Neuronal stem cell (in vitro differentiated cells): ENCODE measurements at places on chromosomes 13 and 19.

DNA sequence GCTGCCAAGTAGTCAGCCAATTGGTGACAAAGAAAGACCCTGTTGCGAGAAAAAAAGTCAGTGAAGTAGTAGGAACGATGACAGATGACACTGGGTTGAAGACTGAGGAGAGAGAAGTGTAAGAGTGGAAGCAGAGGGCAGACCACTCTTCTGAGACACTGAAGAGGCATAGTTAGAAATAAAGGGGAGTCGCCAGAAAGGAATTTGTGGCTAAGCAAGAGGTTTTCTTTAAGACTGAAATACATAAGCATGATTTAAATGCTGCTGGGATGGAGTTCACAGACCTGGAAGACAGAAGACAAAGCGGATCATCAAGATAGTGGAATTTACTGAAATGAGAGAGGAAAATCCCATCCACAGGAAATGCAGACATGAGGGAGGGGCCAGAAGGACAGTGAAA, 56.2 kb upstream of the USPL1 start:
- DNase-seq: no peak

DNA sequence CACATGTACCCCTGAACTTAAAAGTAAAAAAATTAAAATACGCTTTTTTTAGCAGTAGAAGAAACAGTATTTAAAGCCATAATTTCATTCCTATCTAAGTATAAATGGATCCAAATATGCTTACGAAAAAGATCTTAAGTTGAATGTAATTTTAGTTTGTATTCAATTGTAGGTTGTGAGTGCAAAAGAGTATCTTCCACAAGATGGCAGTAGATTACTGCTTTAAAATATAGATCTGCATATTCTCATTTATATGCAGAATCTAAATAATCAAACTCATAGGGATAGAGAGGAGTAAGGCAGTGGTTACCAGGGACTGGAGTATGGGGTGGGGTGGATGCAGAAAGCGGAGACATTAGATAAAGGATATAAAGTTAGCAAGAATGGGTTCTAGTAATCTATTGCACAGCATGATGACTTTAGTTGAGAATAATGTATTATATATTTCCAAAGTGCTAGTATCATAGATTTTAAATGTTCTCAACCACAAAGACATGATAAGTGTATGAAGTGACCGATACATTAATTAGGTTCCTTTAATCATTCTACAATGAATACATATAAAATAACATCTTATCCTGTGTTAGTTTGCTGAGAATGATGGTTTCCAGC, 14.2 kb downstream of the OR7A17 start:
- no peak for DNase-seq

- no peak for DNase-seq
Measured at GRCh38 chr19:49920624-49921363, 8.2 kb upstream of the ATF5 start.

GRCh38 chr13:95296326-95296925, 4.8 kb downstream of the ABCC4 start:
- no peak for DNase-seq

- no peak for DNase-seq
Measured at GRCh38 chr13:101576455-101576854, 124.0 kb downstream of the ITGBL1 start.

DNA sequence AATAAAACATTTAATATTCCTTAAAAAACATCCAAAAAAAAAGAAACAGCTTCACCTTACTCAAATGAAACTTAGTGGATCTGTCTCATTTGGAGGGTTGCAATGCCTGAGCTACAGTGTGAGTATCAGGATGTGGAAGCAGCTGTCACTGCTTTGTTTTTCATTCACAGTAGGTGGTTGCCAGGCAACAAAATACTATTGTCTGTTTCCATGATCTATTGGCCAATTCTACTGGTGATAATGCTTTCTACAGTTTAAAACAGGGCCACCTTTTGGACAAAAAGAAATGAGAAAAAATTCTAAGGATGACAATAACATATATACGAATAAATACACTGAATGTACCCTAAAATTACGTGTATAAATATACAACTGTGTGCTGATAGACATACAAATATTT, 3.0 kb downstream of the ENOX1 start:
- DNase-seq: no peak

DNA sequence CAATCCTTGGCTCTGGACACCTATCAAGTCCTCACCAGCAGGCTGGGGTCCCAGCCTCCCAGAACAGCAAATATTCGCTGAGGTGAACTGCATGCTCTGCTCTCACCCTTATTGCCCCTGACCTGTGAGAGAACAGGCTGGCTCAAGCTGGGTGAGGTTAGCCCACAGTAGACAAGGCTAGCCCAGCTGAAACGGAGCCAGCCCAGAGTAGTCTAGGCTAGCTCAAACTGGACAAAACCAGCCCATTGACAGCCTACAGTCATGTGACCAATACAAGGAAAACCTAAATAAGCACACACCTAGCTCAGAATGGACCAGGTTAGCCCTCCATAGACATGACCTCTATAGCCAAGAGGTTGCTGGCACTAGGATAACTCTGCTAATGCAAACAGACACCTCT, 38.4 kb downstream of the CCL25 start:
- DNase-seq: no peak

GRCh38 chr19:41888926-41889325, 5.9 kb downstream of the ARHGEF1 start:
- no peak for DNase-seq

- DNase-seq: no peak
Measured at GRCh38 chr19:34589730-34590129, 87.2 kb downstream of the SCGB2B2 start.

DNA sequence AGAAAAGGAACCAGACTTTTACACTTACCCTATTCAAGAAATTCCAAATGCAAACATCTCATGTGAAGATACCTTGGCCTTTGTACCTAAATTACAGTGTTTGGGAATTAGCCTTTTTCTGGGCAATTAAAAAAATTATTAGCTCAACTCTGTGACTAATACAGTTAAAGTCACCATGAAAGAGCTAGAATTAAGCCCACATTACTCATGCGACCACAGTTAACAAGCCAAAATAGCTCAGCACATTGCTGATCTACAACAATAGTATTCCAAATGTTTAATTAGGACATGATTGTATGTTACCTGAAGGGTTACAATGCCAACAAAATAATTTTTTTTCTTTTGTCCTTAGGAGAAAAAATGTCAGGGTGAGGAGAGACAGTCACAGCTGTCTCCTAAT, 263.6 kb upstream of the GPC6 start:
- DNase-seq: no peak

GRCh38 chr13:98508685-98509084, 68.2 kb downstream of the STK24 start:
- no peak for DNase-seq

- DNase-seq: no peak
Measured at GRCh38 chr13:80141123-80141849, 199.6 kb downstream of the SPRY2 start.

GRCh38 chr19:55118401-55118991, 1.1 kb upstream of the PPP1R12C start:
- peak; percentile 75 for DNase-seq

- no peak for DNase-seq
Measured at GRCh38 chr13:100230769-100231149, 141.9 kb downstream of the PCCA start.

DNA sequence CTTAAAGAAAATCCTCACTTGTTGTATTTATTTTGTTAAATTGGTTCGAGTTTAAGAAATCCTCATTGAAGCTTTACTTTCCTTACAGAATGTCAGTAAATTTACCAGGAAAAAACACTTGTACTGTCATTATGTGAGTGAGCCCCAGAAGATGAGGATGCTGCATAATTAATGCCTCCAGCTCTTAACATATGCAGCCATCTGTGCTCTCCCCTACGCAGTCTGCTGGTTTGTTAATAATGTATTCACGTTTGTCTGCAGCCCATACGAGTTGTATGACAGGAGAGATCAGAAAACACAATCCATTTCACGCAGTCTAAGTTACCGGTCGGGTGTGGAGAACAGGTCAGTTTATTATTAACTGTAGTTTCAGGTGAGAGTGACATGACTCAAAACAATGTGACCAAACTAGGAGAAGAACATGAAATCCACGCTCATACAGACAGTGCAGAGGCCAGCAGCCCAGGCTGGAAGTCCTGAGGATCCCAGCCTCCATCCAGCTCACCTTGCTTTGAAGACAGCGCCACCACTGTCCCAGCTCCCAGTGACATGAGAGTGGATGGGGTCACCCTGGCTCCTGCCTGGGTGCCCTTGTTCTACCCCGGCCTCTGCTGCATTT, 19.8 kb upstream of the ATP11A start:
- no peak for DNase-seq

DNA sequence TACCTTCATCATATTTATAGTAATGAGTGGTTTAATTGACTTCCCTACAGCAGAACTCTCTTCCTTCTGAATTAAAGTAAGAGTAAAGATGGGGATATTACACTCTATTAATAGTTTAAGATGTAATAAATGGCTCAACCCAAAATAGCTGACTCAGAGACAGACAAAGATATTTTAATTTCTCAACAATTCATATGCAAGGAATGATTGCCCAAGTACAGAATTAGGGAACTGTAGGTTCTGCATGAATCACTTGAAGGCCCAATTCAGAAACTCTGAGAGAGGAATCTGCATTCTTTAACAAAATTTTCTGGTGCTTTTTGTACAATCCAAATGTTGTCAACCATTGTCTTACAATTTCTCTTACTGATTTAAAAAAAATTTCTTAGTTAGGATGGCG, 42.9 kb upstream of the PCDH9 start:
- DNase-seq: no peak

DNA sequence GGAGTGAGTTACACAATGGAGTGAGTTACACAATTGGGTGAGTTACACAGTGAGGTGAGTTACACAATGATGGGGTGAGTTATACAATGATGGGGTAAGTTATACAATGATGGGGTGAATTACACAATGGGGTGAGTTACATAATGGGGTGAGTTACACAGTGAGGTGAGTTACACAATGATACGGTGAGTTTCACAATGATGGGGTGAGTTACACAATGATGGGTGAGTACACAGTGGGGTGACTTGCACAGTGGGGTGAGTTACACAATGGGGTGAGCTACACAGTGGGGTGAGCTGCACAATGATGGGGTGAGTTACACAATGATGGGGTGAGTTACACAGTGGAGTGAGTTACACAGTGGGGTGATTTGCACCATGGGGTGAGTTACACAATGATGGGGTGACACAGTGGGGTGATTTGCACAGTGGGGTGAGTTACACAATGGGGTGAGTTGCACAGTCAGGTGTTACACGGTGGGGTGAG, 52.5 kb upstream of the GAS6 start:
- no peak for DNase-seq

DNA sequence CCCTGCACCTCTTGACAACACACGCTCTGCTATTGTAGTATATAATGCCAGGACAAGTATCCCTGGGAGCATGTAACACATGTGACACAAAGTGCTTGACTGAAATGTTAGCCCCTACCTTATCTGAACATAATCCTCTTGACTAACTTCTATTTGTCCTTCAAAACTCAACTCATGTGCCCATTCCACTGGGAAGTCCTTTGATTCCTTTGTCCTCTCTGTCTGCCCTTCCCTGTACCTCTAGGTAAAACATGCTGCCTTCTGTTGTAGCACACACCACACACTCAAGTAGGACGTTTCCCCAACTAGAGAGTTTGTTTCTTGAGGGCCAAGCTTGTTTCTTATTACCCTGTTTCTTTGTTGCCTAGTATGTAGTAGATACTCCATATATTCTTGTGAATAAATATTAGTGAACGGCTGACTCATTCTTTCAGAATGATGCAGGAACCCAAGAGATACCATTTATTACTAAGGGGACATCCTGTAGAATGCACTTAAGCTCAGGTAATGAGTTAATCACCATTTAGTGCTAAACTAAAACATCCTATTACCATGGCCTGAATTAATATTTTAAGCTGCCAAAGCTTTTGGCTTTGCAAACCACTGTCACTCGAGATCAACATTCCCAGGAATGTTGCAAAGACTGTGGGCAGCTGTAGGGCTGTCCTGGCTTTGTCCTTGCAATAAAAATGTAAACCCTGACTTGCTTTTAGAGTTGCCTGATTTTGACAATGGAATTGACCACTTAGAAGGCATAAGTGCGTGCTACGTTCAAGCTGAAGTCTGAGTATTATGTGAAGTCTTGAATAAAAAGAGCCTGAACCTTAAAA, 313.4 kb downstream of the COG6 start:
- DNase-seq: no peak

- DNase-seq: no peak
Measured at GRCh38 chr19:37935341-37935740, 28.3 kb downstream of the SIPA1L3 start.

- DNase-seq: peak; percentile 26
Measured at GRCh38 chr13:107373551-107373950, 805.6 kb upstream of the ARGLU1 start.

DNA sequence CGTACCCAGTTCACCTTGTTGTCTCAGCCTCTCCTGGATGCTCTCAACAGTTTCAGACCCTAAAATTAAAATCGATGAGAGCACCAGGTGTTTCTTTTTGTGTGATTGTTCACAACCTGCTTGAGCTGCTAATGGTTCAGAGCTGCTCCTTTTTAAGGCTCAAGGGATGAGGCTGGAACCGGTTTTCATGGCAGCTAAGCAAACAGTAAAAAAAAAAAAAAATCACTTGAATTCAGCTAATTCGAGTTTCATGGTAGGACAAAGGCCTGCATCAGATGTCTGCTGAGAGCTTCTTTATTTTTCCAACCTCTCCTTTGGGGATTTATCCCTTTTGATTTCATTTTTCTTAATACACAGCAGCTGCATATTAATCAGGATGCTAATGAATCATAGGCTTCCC, 6.5 kb downstream of the SYCE2 start:
- no peak for DNase-seq

DNA sequence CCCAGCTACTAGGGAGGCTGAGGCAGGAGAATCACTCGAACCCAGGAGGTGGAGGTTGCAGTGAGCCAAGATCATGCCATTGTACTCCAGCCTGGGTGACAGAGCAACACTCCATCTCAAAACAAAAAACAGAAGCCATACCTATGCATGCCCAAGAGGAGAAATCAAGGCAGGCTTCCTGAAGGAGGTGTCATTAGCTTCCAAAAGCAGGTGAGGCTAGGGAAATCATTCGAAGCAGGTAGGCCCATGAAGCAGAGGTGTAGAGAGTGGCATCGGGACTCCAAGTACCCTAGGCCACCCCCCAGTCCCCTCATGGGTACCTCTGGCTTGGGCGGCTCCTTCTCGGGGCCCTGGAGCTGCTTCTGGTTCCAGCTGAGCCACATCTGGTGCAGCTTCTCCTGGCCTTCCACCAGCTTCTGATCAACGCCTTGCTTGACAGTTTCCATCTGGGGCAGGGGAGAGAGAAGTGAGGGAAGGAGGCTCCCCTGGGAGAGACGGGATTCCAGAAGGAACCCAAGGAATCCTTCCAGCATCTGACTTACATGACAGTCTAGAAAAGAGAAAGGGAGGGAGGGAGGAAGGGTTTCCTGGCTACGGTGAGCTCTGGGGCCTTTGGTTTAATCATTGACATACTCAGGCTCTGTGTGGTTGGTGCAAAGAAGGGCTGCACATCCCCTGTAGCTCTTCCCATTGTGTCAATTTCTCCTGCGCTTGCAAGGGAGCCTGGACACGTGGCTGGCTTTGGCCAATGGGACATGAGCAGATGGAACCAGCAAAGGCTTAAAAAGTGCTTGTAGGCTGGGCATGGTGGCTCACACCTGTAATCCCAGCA, 13.1 kb upstream of the TICAM1 start:
- DNase-seq: no peak

- no peak for DNase-seq
Measured at GRCh38 chr13:27847669-27848068, 55.4 kb downstream of the GSX1 start.
